Chondrocyte (in vitro differentiated cells): ENCODE measurements at places on chromosomes 7 and 10. TPM values are rescaled to one million over a fixed set of nuclear protein-coding genes. Genes with fewer than 3 reads are reported as not detected.
A peak's percentile ranks its signal among the peaks of the same experiment; 100 is the strongest.

The BHLHA15 gene
- 0.32 to 1.2 TPM in 2 of 3 replicates, not detected in the other for total RNA-seq

- H3K27me3 ChIP-seq: no peaks in the 10 kb centered on the region
- H3K36me3 ChIP-seq: no peaks in the 10 kb centered on the region
- H3K4me1 ChIP-seq: peaks cover 4% of the 10 kb centered on the region
- DNase-seq: no peak
Measured at GRCh38 chr7:135235841-135236240, 2.2 kb downstream of the STRA8 start.

- no peak overlapping the region for H3K27ac ChIP-seq
- H3K4me1 ChIP-seq: peaks cover 36% of the 10 kb centered on the region
- H3K36me3 ChIP-seq: no peaks in the 10 kb centered on the region
- H3K27me3 ChIP-seq: no peaks in the 10 kb centered on the region
Measured at GRCh38 chr7:47949703-47950102, 1.4 kb upstream of the PKD1L1 start.

- H3K4me3 ChIP-seq: peak overlapping the region; percentile 94
- DNase-seq: no peak
- H3K36me3 ChIP-seq: no peaks in the 10 kb centered on the region
- H3K27ac ChIP-seq: peak overlapping the region; percentile 98
Measured at GRCh38 chr10:110209926-110210673, 2.7 kb downstream of the MXI1 start.

GRCh38 chr7:80362010-80362618 lies 149.8 kb downstream of the GNAT3 start:
- H3K27ac ChIP-seq: no peak overlapping the region
- DNase-seq: no peak
- no peaks in the 10 kb centered on the region for H3K4me1 ChIP-seq
- H3K4me3 ChIP-seq: no peak overlapping the region

- no peak for DNase-seq
- H3K4me3 ChIP-seq: no peak overlapping the region
- H3K4me1 ChIP-seq: peaks cover 36% of the 10 kb centered on the region
- H3K36me3 ChIP-seq: peaks cover 5% of the 10 kb centered on the region
- H3K27ac ChIP-seq: peak overlapping the region; percentile 22
Measured at GRCh38 chr7:118186501-118186900, 2.5 kb downstream of the LSM8 start.

The TMEM72 gene
- total RNA-seq: not detected in 3 replicates

DNA sequence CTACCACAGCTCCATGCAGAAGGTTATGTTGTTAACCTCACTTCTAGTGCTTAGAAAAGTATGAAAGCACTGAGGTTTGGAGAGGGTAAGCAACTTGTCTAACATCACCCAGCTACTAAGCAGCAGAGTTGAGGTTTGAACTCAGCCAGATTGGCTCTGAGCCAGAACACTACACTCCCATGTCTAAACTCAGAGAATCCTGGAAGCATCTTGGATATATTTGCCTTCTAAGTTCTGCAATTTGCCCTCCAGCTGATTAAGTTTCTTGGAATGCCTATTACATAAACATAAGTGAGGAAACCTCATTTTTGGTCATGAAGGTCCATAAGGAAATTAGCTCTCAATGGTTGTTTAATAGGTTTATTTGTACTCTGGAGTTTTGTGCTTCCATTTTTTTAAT lies 78.1 kb upstream of the PHYHIPL start:
- no peaks in the 10 kb centered on the region for H3K27me3 ChIP-seq
- H3K4me3 ChIP-seq: no peak overlapping the region
- H3K4me1 ChIP-seq: peaks cover 25% of the 10 kb centered on the region
- H3K36me3 ChIP-seq: no peaks in the 10 kb centered on the region
- peak overlapping the region; percentile 17 for H3K27ac ChIP-seq

DNA sequence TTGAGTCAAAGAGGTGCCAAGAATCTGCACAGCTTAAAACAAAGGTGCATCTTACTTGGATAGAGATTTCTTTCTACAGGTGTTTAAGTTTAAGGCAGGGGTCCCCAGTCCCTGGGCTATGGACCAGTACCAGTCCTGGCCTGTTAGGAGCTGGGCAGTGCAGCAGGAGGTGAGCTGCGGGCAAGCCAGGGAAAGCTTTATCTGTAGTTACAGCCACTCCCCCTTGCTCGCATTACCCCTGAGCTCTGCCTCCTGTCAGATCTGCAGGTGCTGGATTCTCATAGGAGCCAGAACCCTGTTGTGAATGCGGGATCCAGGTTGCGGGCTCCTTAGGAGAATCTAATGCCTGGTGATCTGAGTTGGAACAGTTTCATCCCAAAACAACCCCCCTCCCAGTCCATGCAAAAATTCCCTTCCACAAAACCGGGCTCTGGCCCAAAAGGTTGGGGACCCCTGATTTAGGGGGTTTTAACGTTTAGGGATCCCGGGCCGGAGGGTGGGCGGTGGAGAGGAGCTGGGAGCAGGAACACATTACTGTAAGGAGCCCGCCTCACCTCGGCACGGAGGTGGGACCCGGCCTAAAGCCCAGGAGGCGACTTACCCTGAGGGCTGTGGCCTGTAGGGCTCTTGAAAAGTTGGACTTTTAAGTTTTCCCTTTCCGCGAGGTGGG lies 60.2 kb downstream of the ZNF467 start:
- peak overlapping the region; percentile 48 for H3K4me3 ChIP-seq
- peaks cover 9% of the 10 kb centered on the region for H3K36me3 ChIP-seq
- H3K27me3 ChIP-seq: no peaks in the 10 kb centered on the region

DNA sequence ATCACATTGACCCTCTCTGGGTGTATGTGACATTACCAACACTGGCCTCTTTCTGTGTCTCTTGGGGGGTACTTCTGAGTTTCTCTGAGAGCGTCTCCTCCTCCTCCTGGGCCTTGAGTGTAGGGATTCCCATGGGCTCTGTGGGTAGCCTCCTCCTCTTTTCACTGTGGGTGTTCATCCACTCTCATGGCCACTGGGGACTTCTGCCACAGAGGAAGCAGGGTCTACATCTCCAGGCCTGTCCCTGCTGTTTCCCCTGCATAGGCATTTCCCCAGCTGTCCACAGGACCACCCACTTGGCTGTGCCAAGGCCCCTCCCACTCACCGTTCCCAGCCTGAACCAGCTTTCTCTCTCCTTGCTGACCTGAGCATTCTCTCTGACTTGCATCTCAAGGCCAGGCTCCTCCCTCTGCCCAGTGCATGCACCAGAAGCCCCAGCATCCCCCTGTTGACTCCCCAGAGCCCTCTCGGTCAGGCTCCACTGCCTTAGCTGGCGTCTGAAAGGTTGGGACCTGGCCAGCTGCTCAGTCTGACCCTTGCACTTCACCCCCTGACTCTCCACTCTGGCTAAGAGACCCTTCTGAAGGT lies 487.6 kb downstream of the GLRX3 start:
- no peak overlapping the region for H3K27ac ChIP-seq
- H3K27me3 ChIP-seq: no peaks in the 10 kb centered on the region
- H3K36me3 ChIP-seq: no peaks in the 10 kb centered on the region
- no peak for DNase-seq
- no peak overlapping the region for H3K4me3 ChIP-seq
- no peaks in the 10 kb centered on the region for H3K4me1 ChIP-seq

The EVX1 gene
- not detected in 3 replicates for total RNA-seq

GRCh38 chr7:131524115-131524514 lies 32.3 kb downstream of the PODXL start:
- no peak for DNase-seq
- H3K4me1 ChIP-seq: peaks cover 49% of the 10 kb centered on the region
- no peaks in the 10 kb centered on the region for H3K27me3 ChIP-seq
- H3K27ac ChIP-seq: no peak overlapping the region

GRCh38 chr10:125238682-125239081 lies 78.3 kb upstream of the CTBP2 start:
- H3K4me3 ChIP-seq: no peak overlapping the region
- H3K27ac ChIP-seq: no peak overlapping the region
- DNase-seq: no peak
- H3K4me1 ChIP-seq: no peaks in the 10 kb centered on the region
- H3K36me3 ChIP-seq: peaks cover 15% of the 10 kb centered on the region

DNA sequence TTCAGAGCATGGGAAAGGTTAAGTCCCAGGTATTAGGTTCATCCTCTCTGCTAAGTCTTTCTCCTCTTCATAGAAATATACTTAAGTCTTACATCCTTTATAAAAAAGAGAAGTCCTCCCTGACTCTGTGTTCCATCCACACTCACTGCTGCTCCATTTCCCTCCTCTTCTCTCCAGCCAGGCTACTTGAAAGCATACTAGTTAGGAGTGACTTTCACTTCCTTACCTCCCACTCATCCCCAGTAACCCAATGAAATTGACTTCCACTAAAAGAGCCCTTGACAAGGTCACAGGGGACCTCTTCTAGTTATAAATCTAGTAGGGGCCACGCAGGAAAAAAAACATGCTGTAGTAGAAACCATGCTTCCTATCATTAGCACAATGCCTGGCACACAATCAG lies 133.1 kb upstream of the AGK start:
- H3K4me3 ChIP-seq: no peak overlapping the region
- H3K27ac ChIP-seq: no peak overlapping the region
- DNase-seq: no peak
- H3K27me3 ChIP-seq: peaks cover 12% of the 10 kb centered on the region

GRCh38 chr7:64874562-64875250 lies 28.4 kb upstream of the ZNF273 start:
- no peaks in the 10 kb centered on the region for H3K4me1 ChIP-seq
- H3K4me3 ChIP-seq: no peak overlapping the region
- no peak for DNase-seq
- no peaks in the 10 kb centered on the region for H3K27me3 ChIP-seq

- H3K4me1 ChIP-seq: no peaks in the 10 kb centered on the region
- DNase-seq: no peak
- H3K4me3 ChIP-seq: no peak overlapping the region
Measured at GRCh38 chr10:44552726-44553125, 167.8 kb upstream of the CXCL12 start.

GRCh38 chr10:89091496-89091895 lies 100.9 kb downstream of the FAS start:
- no peak overlapping the region for H3K4me3 ChIP-seq
- no peak overlapping the region for H3K27ac ChIP-seq
- peaks cover 13% of the 10 kb centered on the region for H3K4me1 ChIP-seq
- H3K27me3 ChIP-seq: no peaks in the 10 kb centered on the region

GRCh38 chr7:127541548-127541947 lies 43.8 kb downstream of the GCC1 start:
- DNase-seq: no peak
- H3K4me1 ChIP-seq: no peaks in the 10 kb centered on the region
- peaks cover under 1% of the 10 kb centered on the region for H3K36me3 ChIP-seq
- no peak overlapping the region for H3K4me3 ChIP-seq
- peaks cover 23% of the 10 kb centered on the region for H3K27me3 ChIP-seq
- H3K27ac ChIP-seq: no peak overlapping the region

The DNAJB12 gene
- 27.3 to 29.8 TPM (median 28.7 TPM) in 3 replicates for total RNA-seq

- no peak for DNase-seq
- H3K27me3 ChIP-seq: peaks cover 2% of the 10 kb centered on the region
Measured at GRCh38 chr10:112182784-112183328, 709 bp downstream of the GPAM start.

The LIPK gene
- total RNA-seq: not detected in 3 replicates

GRCh38 chr10:44934416-44935200 lies 23.5 kb downstream of the TMEM72 start:
- H3K27ac ChIP-seq: peak overlapping the region; percentile 97
- H3K4me1 ChIP-seq: peaks cover 25% of the 10 kb centered on the region
- H3K4me3 ChIP-seq: no peak overlapping the region
- H3K27me3 ChIP-seq: peaks cover 1% of the 10 kb centered on the region

DNA sequence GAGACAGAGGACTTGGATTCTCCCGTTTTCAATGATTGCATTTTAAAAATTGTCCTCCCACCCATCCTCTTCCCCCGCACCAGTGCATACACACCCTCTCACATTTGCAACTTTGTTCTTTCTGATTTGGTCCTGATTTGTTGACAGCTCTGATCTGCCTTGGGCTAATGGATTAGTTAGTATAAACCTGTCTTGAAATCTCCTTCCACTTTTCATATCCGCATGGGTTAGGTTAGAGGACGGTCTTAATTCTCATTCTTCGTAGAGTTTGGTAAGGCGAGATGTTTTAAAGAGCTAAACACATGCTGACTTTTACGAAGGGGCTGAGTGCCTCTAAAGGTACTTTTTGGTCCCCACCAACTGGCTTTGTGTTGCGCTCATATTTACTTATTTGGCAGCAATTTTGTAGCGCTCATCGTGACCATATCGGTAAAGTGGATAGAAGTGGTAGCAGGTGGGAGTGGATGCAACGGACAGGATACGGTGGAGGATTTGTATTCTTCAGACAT lies 1.1 kb downstream of the AHR start:
- peak overlapping the region; percentile 92 for H3K27ac ChIP-seq
- H3K27me3 ChIP-seq: no peaks in the 10 kb centered on the region

DNA sequence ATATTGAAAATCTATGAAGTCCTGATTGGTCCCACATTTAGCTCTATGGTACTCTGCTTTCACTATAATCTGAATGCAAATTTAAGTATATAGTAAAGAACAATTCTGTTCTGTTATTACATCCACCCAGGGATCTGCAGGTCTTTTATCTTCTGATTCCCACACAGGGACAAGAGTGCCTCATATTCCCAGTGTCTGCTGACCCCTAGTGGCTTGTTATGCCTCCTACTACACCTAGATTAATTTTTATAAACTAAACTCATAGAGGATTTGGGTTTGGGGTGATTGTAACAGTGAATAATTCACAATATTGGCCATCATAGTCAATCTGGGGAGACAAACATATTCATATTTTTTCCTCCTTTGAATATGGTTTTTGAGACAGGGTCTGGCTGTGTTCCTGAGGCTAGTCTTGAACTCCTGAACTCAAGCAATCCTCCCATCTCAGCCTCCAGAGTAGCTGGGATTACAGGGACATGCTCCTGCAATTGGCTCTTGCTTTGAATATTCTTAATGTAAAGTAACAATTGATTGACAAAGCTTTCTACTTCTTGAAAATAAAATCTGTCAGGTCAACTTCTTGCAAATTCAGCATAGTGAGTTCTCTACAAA lies 282.1 kb downstream of the KCND2 start:
- no peaks in the 10 kb centered on the region for H3K27me3 ChIP-seq
- H3K4me3 ChIP-seq: no peak overlapping the region
- peaks cover 8% of the 10 kb centered on the region for H3K4me1 ChIP-seq
- H3K36me3 ChIP-seq: no peaks in the 10 kb centered on the region
- H3K27ac ChIP-seq: no peak overlapping the region

DNA sequence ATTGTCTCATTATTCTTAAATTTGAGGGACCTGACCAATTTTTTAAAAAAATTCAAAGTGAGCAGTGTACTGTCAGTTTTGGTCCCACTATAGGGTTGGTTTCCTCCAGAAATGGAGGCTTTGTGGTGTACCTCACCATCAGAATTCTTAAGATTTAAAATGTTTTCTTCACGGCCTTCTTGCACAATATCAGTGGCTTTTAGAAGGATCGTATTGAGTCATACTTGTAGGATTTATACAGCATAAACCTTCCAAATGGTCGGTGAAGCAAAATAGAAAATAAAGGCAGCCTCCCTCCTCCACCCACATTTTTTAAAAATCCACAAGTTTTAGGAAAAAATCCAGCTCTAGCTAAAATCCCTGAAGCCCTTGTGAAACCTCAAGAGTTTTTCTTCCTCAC lies 126.4 kb downstream of the RNLS start:
- no peaks in the 10 kb centered on the region for H3K4me1 ChIP-seq
- no peak overlapping the region for H3K4me3 ChIP-seq
- no peak overlapping the region for H3K27ac ChIP-seq
- H3K27me3 ChIP-seq: no peaks in the 10 kb centered on the region
- DNase-seq: no peak
